ENCODE measurements at places on chromosomes 2 and 18.

GRCh38 chr2:143704451-143705106, 575.4 kb downstream of the ARHGAP15 start:
- DNase-seq = no peak

DNA sequence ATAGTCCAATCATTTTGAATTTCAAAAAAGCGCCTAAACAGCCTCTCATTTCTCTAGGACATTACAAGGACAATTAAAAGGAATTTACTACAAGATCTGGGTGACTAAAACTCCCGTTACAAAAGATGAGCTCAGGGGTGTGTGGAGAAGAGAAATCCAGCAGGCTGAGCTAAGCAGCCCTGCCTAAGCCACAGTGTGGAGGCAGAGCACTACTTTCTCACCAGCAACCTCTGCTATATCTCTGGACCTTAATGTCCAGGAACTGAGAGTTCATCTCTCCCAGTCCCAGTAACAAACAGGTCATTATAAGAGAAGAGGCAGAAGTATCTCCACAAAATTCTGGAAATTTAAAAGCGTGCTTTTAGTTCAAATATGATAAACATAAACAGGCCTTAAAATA, 18.9 kb upstream of the ANKRD62 start:
- DNase-seq = no peak

- no peak for DNase-seq
Observed at GRCh38 chr2:69020496-69021426, 7.8 kb downstream of the ANTXR1 start.

DNA sequence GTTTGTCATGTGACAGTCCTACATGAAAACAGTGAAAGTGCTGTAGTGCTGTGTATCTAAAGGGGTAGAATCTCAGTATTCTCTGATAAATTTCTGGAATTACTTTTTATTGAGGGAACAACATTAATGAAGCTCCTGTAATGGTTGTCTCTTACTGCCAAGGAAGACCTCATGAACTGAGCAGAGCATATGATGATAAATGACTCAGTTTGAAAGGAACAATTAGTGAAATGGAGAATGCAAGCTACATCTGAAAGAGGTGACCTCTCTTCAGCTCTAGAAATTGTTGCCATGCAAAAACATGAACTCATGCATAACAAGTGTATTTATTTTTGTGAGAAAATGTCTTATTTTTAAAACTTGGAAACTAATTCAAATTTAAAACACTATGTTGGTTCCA, 93.6 kb downstream of the SCN9A start:
- DNase-seq = no peak
